ENCODE measurements at places on chromosomes 4 and X.

DNA sequence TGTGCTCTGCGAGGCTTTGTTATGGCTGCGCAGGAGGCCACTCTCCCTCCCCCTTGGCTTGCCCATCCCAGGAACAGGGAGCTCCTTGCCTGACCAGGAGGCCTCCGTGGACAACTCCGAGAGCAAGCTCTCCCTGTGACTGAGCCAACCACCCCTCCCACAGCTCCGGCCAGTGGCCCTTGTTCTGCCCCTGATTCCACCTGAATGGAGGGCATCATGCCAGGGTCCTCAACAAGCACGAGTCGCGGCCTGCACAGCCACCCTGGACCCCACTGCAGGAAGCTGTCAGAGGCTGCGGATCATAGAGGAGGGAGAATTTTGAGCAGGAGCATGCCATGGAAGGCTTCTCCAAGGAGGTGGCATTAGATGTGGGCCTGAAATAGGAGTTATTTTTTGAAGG, 44.8 kb upstream of the GRPEL1 start:
- no peak overlapping the region for H3K4me3 ChIP-seq
- no peak overlapping the region for H3K27ac ChIP-seq
- no peak for DNase-seq
- H3K36me3 ChIP-seq: no peaks in the 10 kb centered on the region

GRCh38 chrX:41180194-41180908, 95.1 kb downstream of the USP9X start:
- H3K27me3 ChIP-seq: no peaks in the 10 kb centered on the region
- DNase-seq: no peak
- peaks cover 25% of the 10 kb centered on the region for H3K36me3 ChIP-seq
- H3K4me1 ChIP-seq: no peaks in the 10 kb centered on the region
- H3K27ac ChIP-seq: no peak overlapping the region

GRCh38 chr4:2857349-2857927, 13.8 kb downstream of the ADD1 start:
- H3K27ac ChIP-seq: no peak overlapping the region
- DNase-seq: no peak
- no peak overlapping the region for H3K4me3 ChIP-seq
- H3K4me1 ChIP-seq: peaks cover 36% of the 10 kb centered on the region
- no peaks in the 10 kb centered on the region for H3K27me3 ChIP-seq

DNA sequence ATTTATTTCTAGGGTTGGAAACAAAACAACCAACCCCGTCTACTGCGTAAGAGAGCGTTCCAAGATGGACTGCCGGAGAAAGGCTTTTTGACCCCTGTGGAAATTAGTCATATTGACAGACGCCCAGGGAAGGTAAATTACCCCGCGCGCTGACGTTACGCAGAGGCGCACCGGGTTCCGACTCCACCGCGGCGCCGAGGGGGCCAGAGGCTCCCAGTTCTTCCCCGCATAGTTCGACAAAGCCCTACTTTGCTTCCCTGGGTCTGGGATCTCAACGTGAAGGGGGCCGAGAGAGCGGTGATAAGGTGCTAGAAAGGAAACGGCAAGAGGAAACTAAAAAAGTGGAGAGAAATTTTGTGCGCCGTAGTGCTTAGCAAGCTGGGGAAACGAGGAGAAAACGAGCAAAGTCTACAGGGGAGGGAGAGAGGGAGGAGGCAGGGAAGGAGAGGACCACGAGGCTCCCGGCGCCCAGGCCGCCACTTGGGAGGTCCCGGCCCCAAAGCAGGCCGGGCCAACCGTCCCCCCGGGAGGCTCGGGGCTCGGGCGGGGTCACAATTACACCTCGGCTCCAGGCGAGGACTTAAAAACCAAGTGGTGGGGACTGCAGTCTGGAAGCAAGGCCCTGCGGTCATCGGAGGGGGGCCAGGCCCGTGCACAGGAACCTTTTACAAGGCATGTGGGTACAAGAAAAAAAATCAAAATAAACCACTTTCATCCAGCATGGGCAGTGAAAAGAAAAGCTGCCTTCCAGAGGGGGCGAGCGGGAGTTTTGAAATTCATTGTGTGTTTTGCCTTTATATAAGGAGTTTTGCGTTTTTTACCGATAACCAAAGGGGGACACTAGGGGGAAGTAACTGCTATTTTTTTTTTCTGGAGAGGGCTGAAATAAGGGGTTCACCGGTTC, 13.2 kb downstream of the HAND2 start:
- no peak overlapping the region for H3K4me3 ChIP-seq
- no peak for DNase-seq
- peak overlapping the region; percentile 73 for H3K27ac ChIP-seq
- no peaks in the 10 kb centered on the region for H3K36me3 ChIP-seq

DNA sequence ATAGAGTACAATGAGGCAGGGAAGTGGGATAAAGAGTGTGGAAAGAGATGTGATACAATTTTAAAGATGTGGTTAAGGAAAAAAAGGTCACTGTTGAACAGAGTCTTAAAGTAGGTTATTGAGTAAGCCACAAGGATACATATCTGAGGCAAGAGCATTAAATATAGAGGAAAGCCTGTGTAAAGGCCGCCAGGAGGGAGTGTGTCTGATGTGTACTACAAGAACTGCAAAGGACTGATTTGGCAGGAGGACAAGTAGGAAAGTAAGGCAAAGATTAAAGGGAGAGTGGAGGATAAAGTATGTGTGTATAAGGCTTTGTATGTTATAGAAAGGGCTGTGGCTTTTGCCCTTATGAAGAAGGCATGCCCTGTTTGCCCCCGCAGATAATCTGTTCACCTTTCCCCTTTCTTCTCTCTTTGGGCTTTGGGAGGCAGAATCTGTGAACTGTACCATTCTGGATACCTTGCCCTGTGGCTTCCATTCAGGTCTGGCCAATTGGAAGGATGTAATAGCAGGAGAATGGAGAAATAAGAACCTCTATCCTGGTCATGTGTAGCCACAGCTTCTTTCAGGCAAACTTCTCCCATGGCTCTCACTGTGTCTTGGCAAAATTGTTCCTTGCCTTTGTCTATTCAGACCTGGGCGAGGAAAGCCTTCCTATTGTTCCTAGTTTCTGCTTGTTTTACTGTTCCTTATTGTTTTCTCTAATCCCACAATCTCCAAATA, 68.9 kb upstream of the FAM47B start:
- no peaks in the 10 kb centered on the region for H3K4me1 ChIP-seq
- no peaks in the 10 kb centered on the region for H3K36me3 ChIP-seq
- DNase-seq: no peak
- H3K27ac ChIP-seq: no peak overlapping the region
- H3K27me3 ChIP-seq: no peaks in the 10 kb centered on the region

DNA sequence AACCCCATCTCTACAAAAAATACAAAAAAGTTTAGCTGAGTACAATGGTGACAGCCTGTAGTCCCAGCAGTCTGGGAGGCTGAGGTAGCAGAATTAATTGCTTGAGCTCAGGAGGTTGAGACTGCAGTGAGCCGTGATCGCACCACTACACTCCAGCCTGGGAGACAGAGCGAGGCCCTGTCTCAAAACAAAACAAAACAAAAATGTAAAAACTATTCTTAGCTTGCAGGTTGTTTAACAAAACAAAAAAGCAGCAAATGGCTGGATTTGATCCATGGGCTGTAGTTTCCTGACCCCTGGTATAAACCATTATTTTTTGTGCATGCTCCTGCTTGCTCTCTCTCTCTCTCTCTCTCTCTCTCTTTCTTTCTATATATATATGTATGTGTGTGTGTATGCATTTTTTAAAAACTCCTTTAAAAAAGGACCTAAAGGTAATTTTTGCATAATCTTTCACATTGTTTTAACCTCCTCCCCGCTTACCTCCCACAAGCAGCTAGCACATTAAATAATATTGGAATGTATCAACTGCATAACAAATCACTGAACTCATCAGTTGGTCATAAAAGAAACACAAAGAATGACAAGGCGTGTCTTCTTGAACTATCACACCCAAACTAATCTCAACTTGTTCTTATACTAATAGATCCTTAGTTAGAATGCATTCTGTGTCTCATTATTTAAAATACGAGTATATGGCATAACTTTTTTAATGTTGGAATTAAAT, 4.8 kb downstream of the AREG start:
- H3K27ac ChIP-seq: no peak overlapping the region
- H3K36me3 ChIP-seq: no peaks in the 10 kb centered on the region
- no peaks in the 10 kb centered on the region for H3K4me1 ChIP-seq
- H3K4me3 ChIP-seq: no peak overlapping the region

- H3K27ac ChIP-seq: no peak overlapping the region
- DNase-seq: no peak
- no peaks in the 10 kb centered on the region for H3K4me1 ChIP-seq
- H3K27me3 ChIP-seq: no peaks in the 10 kb centered on the region
Measured at GRCh38 chr4:38309471-38309870, 349.3 kb downstream of the PTTG2 start.

DNA sequence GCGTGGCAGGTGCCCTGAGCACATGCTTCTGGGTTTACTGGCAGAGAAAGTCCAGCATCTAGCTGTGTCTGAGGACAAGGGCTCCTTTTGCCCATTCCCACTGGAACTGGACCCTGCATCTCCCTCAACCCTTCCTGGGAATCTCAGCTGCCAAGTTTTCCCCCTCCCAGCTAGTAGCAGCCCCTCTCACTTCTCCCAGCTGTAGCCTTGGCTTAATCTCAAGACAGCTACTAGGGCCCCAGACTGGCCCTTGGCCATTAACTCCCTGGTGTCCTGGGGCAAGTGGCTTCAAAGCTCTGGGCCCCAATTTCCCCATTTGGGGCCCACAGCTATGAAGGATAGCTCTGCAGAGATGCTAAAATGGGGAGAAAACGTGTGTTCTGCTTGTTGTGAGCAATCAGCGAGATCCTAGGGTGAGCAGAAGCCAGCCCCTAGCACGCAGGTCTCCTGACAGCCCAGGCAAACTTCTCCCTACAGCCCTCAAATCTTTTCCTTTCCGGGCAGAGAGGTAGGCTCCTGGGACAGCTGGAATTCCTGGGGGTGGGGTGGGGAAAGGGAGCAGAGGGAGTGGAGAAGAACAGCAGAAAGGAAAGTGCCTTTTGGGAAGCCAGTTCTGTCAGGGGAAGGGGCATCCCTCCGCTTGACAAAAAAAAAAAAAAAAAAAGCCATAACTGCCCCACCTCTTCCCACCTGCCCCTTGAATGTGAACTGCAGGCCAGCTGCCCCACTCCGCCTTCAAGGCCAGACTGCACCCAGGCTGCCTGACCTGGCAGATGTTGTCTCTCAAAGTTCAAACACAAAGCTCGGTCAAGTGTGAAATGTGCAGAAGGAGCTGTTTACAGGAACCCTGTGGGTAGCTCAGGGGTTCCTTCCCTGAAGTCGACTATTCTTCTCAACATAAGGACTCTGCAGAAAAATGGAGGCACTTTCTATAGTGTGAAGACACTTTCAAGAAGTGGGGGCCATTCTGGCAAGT, 16.6 kb downstream of the FGD1 start:
- H3K27me3 ChIP-seq: no peaks in the 10 kb centered on the region
- no peak for DNase-seq
- H3K27ac ChIP-seq: no peak overlapping the region
- no peaks in the 10 kb centered on the region for H3K4me1 ChIP-seq
- H3K36me3 ChIP-seq: no peaks in the 10 kb centered on the region
- H3K4me3 ChIP-seq: no peak overlapping the region

- H3K27ac ChIP-seq: no peak overlapping the region
- H3K27me3 ChIP-seq: no peaks in the 10 kb centered on the region
- DNase-seq: no peak
- H3K4me1 ChIP-seq: no peaks in the 10 kb centered on the region
Measured at GRCh38 chr4:139641218-139641617, 24.4 kb upstream of the MGST2 start.

DNA sequence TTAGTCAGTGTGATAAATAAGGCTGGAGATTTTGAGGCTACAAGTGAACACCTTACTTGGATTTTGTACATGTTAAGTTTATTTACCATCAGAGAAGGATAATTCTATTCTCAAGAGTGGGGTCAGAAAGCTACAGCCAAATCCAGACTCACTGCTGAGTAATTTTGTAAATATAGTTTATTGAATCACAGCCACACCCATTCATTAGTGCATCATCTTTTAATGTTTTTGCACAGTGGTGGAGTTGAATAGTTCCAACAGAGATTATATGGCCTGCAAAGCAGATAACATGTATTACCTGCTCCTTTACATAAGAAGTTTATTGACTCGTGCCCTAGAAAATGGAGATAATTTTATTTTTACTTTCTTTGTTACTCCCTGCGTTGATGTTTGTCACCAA, 60.4 kb downstream of the PCDH18 start:
- no peak overlapping the region for H3K27ac ChIP-seq
- H3K27me3 ChIP-seq: no peaks in the 10 kb centered on the region
- no peaks in the 10 kb centered on the region for H3K4me1 ChIP-seq
- DNase-seq: no peak

DNA sequence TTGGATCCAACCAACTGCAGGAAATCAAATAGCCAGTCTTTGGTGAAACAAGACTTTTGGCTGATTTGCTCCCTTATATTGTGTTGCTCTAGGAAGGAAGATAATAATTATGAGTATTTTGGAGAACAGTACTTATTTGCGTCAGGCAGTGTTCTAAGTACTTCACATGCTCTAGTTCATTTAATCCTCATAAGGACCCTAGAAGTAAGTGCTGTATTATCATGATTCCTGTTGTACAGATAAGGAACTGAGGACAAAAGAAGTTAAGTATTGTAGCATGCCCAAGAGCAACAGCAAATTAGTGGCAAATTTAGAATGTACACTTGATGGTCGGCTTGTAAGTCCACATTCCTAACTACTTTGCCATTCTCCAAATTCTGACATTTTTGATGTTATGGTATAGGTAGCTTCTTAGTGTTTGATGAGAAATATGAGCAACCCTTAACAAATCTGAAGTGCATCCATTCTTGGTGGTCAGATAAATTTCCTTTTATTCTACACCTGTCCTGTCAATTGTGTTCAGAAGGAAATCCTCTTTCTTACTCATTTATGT, 72.0 kb downstream of the SPRY1 start:
- no peaks in the 10 kb centered on the region for H3K36me3 ChIP-seq
- no peaks in the 10 kb centered on the region for H3K27me3 ChIP-seq
- no peak overlapping the region for H3K27ac ChIP-seq
- H3K4me1 ChIP-seq: no peaks in the 10 kb centered on the region
- DNase-seq: no peak

DNA sequence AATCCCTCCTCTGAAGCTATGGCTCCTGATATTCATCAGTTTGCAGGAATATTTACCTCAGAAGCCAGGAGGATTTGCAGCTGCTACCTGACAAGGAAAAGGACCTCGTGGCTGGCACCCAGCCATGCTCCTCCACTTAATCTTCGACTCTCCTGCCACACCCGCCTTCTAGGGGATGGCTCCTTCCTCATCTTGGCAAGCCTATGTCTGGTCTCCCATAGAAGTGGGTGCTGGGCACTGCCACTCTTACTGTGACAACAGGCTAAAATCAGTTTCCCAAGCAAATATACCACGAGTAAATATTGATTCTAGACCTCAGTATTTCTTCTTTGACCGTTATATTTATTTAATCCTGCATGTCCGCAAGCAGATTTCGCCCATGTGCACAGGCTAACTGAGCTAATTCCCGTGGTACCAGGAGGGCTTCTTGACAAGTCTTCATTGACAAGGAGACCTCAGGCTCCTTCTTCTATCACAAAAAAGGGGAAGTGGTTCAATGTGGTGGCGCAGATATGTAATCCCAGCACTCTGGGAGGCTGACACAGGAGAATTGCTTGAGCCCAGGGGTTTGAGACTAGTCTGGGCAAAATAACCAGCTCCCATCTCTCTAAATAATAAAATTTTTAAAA, 52.6 kb upstream of the DCTD start:
- no peaks in the 10 kb centered on the region for H3K4me1 ChIP-seq
- H3K4me3 ChIP-seq: no peak overlapping the region
- no peak for DNase-seq
- H3K36me3 ChIP-seq: no peaks in the 10 kb centered on the region
- H3K27ac ChIP-seq: no peak overlapping the region
- H3K27me3 ChIP-seq: no peaks in the 10 kb centered on the region
